ENCODE measurements at places on chromosomes 11 and 22. TPM values are rescaled to one million over a fixed set of nuclear protein-coding genes. Genes with fewer than 3 reads are reported as not detected.

Gene ALDH3B2
- not detected for total RNA-seq

Gene EPS8L2
- total RNA-seq, result 2.6 TPM

Gene MRGPRF
- 0.23 TPM for total RNA-seq

Gene SCGB1C1
- not detected for total RNA-seq

Gene CCDC157
- total RNA-seq, result 9.3 TPM

Gene TSSK2
- total RNA-seq, result not detected

Gene FBLN1
- 152 TPM for total RNA-seq

Gene DDTL
- not detected for total RNA-seq

Gene DERL3
- 5.7 TPM for total RNA-seq

Gene MPZL3
- 0.43 TPM for total RNA-seq

Gene ABCG4
- total RNA-seq, result 3.3 TPM

Gene YAP1
- total RNA-seq, result 142 TPM

Gene VSTM5
- total RNA-seq, result not detected

Gene SERPING1
- 31.7 TPM for total RNA-seq

GRCh38 chr11:73175551-73176144 is 33.5 kb upstream of the FCHSD2 start:
- no peak for DNase-seq

DNA sequence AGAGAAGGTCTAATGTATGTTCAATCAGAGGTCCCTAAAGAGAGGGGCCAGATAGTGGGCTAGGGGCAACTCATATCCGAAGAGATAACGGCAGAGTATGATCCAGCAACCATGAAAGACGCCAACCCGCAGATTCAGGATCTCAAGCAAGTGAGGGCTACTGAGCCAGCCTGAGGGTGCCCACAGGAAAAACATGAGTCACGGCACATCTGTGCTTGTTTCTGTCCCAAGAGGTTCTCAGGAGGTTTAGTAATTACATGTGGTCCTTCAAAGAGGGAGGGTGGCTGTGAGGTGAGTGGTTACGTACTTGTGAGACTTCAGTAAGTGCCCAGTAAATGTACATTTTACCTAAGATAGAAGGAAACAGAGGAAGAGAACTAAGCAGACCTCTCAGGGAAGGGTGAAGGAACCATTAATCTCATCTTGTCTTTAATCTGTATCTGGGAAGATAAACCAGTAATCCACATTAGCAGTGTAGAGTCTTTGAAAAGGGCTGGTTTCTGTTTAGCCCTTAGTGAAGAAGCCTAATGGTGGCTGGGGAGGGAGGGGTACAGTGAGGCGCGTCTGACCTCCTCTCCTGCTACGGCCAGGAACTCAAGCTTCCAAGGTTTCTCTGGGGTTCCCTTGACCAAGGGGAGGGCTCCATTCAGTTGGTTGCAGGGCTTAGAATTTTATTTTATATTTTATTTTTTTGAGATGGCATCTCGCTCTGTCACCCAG is 10.2 kb downstream of the SIRT3 start:
- no peak for DNase-seq

DNA sequence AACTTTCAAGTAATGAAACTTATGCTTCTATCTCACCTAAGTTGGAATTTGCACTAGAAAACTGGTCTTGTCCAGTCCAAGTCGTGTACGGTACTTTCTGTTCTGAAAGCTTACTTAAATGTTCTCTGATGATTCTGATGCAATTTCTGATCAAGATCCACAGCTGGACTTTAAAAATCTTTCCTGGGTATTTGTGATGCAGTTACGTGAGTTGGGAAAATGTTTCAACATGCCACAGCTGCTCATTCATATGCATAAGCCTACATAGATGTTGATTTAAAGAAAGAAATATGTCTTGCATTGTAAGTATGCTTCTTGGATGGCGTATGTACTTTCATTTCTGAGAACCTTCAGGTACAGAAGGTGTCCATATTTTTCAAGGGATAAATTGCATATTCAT is 493.7 kb upstream of the CCDC90B start:
- no peak for DNase-seq

DNA sequence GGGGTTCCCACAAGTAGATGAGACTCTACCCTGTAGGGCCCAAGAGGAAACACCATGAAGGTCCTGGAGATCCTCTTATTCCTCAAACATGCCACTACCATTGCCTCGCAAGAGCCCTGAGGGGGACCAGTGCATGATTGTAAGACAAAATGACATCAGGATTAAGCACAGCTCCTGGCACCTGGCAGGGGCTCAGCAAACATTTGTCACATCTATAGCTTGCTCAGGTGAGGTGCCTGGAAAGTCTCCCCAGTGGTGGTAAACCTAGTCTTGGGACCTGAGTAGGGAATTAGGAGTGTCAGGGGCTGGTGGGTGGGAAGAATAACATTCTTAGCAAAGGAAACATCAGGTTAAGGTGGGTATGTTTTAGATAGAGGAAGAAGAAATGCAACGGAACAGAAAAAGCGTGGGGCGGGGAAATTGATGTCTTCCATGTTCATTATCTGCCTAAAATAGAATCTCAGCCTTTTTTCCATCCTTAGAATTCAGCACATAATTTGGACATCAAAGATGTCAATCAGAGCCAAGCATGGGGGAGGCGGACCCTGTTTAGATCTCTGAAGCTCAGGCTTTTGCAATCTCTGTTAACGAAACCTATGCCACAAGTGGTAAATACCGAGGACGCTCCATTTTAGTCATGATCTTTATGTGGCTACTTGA is 924 bp downstream of the YPEL1 start:
- DNase-seq, result no peak

DNA sequence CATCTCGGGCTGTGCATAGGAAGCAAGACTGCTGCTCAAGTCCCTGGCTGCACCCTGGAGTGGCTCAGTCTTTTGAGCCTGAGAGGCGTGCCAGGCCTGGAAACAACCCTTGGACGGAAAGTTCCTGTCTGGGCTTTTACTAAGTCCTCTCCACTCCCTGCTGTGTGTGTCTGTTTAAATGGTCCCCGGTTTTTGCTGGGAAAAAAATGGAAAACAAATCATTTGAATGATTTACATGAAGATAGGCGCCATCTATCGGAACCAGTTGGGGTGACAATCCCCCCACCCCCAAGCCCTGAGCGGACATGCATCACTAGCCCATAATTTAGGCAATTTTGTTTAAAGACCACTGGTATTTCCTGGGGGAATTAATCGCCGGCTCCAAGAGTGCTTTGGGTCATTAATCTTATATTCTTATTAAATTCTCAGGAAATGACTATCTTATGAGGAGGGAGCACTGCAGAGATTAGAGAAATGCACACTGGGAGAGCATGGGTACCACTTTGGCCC is 2.7 kb upstream of the GAB2 start:
- peak; percentile 60 for DNase-seq

GRCh38 chr11:75524665-75525432 is 892 bp downstream of the GDPD5 start:
- no peak for DNase-seq

DNA sequence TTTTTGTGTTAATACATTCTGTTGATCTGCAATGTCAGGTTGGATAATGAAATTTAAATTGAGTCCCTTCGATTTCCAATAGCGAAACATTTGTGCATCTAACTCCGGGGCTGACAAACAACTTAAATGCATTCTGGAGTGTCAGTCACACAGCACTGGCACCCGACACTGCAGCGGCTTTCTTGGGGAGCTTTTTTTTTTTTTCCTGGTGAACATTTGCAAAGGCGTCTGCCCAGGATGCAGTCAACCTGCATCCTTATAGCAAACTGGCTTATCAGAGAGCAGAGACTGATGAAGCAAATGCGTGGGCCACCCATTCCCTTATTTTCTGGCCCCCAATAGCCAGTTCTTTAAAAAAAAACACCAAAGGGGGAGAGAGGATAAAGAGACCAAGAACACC is 1167.7 kb downstream of the LRRC4C start:
- no peak for DNase-seq

- DNase-seq, result no peak
Measured at GRCh38 chr22:37953062-37953436, 352 bp downstream of the C22orf23 start.

DNA sequence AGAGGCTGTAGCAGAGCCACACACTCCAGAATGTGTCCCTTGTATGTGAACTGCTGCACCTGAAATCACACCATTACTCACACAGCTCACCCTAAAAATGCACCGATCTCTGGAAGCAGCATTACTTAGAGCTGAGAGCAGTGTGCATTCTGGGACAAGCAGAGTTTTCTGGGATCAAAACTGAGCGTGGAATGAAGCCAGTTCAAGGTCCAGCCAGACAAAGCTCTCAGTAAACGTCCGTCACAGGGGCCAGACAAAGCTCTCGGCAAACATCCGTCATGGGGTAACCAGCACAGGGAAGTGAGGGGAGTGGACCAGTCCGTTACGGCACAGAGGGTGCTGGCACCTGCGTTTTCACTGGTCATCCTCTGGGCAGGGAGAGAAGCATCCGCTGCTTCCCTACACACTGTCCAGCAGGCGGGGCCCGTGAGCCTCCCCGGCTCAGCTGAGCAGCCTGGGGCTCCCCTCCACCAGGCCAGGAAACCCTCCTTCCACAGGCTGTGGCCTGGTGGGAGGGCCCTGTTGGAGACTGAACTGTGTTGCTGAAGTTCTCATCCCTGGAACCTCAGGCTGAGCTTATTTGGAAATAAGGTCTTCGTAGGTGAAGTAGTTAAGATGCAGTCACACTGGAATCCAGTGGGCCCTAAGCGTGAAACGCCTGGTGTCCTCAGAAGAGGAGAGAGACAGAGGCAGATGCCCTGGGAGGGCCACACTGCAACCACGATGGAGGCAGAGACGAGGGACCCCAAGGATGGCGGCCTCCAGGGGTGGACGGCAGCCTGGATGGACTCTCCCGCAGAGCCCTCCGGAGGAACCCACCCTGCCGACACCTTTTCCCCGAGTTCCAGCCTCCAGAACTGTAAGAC is 883.9 kb downstream of the BRD1 start:
- peak; percentile 40 for DNase-seq

- no peak for DNase-seq
Measured at GRCh38 chr11:106986261-106986660, 32.0 kb downstream of the GUCY1A2 start.

DNA sequence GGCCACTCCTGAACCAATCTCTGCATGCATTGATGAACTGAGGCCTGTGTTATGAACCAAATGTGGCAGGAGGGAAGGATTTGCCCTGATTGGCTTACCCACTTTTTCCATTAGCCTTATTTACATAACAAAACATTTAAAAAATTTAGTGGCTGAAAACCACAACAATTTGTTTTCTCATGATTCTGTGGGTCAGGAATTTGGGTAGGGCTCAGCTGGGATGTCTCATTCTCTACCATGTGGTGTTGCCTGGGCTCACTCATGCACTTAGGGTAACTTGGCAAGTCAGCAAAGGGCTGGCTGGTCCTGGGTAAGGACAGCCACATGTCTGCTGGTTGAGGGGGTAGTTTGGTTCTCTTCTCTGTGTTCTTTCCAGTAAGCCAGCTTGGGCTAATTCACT is 35.1 kb upstream of the CYP2R1 start:
- no peak for DNase-seq

DNA sequence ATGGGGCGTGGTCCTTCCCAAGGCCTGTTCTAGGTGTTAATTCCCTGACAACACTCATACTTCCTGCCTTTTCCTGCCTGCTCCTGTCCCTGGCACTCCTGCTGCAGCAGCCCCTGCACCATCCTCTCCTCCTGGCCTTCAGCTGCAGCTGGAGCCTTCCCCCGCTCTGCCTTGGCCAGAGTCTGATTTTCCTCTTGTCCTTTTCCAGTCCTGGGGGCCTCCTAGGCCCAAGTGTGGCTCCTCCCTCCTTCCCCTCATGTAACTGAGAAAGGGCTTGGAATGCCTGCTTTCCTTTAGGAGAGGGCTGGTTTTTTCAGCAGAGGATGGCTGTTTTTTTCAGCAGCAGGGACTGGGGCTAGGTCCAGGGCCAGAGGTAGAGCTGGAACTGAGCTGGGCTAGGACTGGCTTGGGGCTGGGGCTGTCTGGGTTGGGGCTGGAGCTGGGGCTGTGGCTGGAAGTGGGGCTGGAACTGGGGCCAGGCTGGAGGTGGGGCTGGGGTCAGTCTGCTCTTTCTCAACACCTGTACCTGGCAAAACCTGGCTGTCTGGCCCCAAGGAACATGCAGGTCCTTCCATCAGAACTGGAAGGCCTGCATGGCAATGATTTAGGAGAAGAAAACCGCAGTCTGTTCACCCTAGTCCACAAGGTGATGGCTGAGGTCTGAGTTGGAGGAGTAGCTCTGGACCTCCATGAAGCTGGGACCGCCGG is 23.6 kb downstream of the ZC3H7B start:
- no peak for DNase-seq

- no peak for DNase-seq
Measured at GRCh38 chr11:90100431-90100830, 14.7 kb downstream of the UBTFL1 start.

- no peak for DNase-seq
Measured at GRCh38 chr22:41834005-41834944, 1.4 kb downstream of the SREBF2 start.

- DNase-seq, result no peak
Measured at GRCh38 chr22:41038732-41039131, 53.7 kb upstream of the EP300 start.

- DNase-seq, result no peak
Measured at GRCh38 chr11:94185416-94186084, 56.9 kb downstream of the PANX1 start.

- DNase-seq, result no peak
Measured at GRCh38 chr22:25120761-25121212, 78.9 kb upstream of the CRYBB3 start.

GRCh38 chr11:69924308-69925161 is 105.3 kb upstream of the FGF3 start:
- DNase-seq, result no peak

DNA sequence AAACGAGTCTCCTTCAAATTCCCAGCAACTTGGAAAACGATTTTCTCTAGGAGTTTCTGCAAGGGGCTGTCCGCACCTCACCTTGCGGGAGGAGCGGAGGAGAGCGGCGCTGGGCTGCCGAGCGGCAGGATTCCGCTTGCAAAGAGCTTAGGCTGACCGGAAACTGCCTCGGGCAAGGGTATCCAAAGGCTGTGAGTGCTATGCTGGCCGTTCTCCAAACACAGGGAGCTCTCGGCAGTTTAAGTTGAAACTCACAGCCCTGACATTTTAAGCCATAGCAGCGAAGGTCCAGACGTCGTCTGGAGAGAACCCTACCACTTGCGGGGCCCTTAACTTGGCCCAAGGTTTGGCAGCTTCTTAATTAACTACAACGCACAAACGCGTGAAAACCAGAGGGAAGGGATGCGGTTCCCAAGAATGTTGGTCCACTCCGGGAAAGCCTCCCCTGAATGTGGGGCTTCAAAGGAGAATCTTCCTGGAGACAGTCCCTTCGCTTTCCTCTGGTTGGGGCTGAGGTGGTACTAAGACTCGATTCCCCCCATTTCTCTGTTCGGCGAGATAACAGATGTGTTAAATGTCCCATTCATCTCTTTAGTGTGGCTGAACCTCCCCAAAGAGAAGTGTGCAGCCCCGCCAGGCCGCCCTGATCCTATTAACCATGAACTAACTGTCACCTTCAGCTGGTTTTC is 1.1 kb upstream of the DBX1 start:
- no peak for DNase-seq

DNA sequence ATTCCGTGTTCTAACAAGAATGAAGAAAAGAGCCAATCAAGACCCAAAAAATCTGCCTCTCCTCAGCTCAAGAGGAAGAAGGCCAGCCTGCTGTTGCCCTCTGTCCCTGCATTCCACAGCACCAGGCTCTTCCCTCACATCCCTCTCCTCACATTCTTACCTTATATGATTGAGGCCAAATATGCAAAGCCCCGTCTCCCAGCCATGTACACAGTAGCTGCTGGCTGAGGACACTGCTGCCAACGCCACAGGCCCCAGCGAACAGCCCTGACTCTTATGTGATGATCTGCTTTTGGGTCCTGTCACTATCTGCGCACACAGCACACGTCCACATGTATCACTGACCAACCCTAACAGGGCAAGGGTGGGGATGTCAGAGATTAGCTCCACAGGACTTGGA is 60.2 kb downstream of the MICAL3 start:
- DNase-seq, result no peak
